Hematopoietic multipotent progenitor cell treated with erythropoietin and hydrocortisone succinate and interleukin-3 and kit ligand, for 4 days (in vitro differentiated cells): ENCODE measurements at places on chromosomes 16 and 17.

- peak; percentile 83 for DNase-seq
Observed at GRCh38 chr17:55383771-55384642, 37.6 kb downstream of the MMD start.

GRCh38 chr16:87086156-87086555 lies 231.0 kb downstream of the C16orf95 start:
- DNase-seq: no peak

DNA sequence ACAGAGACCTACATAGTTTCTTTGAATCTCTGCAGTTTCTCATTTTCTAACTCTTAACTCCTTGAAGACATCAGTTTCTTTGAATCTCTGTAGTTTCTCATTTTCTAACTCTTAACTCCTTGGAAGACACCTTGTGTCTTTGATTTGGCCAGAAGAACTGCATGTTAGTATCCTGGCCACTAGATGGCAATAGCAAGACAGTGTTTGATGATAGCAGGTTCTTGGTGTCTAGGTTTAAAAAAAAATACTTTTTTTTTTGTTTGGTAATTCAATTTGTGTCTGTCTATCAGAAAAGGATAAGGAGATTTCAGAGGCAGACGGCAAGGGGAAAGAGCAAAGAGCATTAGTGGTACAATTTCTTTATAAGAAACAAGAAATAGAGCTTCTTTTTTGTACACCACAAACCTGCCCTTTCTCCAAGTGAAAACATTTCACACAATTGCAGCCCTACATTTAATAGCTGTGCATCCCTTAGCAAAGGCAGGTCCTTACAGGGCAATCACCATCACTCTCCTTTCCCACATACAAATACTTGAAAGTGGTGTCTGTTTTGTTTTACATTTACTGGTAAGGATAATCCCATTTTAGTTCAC lies 1324.9 kb upstream of the CDH8 start:
- DNase-seq: peak; percentile 70

- peak; percentile 75 for DNase-seq
Observed at GRCh38 chr17:80441133-80441578, 26.2 kb downstream of the ENDOV start.

DNA sequence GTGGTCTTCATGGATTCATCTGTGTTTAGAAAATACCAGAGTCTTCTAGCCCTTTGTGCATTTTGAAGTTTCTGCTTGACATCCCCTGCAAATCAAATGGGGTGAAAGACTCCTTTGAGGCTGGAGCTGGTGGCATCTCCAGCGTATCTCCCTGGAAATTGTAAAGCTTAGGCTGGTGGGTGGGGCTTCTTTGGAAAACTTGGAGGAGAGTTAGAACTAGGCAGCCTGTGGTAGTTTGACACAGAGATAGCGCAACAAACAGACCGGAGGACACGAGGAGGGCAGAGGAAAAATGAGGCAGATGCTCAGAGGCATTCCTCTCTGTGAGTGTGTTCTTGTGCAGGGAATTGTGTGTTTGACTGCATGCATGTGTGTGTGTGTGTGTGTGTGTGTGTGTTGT lies 116.3 kb downstream of the IRX5 start:
- no peak for DNase-seq

GRCh38 chr16:88005181-88005581 lies 53.9 kb downstream of the BANP start:
- peak; percentile 79 for DNase-seq

DNA sequence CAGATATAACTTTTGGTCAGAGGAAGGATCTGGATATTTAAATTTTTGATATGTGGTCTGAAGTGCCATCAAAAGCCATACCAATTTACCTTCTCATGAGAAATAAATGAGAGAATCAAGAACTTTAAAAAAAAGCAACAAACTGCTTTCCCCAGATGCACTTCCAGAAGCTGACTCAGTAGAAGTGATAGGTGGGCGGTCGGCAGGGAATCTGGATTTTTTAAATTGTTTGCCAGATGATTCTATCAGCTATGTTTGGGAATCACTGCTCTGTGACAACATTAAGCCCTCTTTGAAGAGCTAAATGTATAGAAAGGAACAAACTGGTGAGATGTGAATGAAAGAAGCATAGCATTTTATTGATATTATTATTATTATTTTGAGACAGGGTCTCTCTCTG lies 19.2 kb downstream of the CDH3 start:
- DNase-seq: no peak

GRCh38 chr16:79303206-79303605 lies 297.3 kb downstream of the MAF start:
- no peak for DNase-seq

- DNase-seq: no peak
Observed at GRCh38 chr16:7077636-7078035, 255.0 kb upstream of the RBFOX1 start.

DNA sequence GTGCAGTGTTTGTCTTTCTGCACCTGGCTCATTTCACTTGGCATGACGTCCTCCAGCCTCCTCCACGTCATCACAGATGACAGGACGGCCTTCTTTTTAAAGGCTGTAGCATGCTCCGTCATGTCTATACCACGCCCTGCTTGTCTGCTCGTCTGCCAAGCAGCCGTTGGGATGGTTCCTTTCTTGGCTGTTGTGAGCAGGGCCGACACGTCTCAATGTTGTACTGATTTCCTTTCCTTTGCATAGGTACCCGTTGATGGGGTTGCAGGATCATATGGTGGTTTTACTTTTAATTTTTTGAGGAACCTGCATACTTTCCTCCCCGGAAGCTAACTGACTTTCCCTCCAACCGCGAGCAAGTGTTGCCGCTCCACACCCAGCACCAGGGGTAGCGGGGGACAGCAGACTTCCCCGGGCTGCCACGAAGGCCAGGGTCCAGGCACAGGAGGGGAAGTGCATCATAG lies 212.2 kb upstream of the ZNF469 start:
- DNase-seq: peak; percentile 37

DNA sequence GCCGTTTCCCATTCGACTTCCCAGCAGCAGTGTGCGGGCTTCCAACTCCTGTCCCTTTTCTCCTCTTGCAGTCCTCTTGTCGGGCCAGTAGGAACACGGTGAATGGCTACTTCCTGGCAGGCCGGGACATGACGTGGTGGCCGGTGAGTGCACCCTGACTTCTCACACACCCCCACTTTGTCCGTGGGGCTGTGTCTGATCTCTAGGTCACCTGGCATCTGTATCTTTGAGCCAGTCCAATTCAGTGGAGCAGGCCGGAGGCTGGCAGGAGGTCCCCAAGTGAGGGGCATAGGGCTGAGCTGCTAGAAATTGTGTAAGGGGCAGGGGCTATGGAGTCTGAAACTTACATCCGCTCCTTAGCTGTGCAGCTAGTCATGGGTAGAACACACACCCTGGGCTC lies 6.6 kb downstream of the SLC5A10 start:
- DNase-seq: no peak

GRCh38 chr17:73802314-73802713 lies 158.1 kb upstream of the SDK2 start:
- DNase-seq: no peak

DNA sequence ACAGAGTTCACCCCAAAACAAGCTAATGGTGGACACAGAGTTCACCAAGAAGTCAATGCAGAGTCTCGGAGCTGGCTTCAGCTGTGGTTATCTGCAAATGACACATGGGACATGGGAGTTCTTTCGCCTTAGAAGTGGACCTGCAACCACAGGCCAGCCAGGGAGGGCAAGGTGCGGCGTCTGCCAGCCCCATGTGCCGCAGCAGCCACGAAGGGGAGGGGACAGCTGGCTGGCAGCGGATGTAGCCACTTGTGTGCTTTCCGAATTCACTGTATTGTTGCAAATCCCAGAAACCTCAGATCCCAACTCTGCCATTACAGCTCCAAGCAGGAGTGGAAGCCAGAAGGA lies 24.8 kb downstream of the LMF1 start:
- DNase-seq: no peak

- peak; percentile 79 for DNase-seq
Observed at GRCh38 chr17:76246080-76247066, 6.1 kb upstream of the RNF157 start.

GRCh38 chr16:85600078-85600477 lies 13.0 kb upstream of the GSE1 start:
- DNase-seq: no peak

DNA sequence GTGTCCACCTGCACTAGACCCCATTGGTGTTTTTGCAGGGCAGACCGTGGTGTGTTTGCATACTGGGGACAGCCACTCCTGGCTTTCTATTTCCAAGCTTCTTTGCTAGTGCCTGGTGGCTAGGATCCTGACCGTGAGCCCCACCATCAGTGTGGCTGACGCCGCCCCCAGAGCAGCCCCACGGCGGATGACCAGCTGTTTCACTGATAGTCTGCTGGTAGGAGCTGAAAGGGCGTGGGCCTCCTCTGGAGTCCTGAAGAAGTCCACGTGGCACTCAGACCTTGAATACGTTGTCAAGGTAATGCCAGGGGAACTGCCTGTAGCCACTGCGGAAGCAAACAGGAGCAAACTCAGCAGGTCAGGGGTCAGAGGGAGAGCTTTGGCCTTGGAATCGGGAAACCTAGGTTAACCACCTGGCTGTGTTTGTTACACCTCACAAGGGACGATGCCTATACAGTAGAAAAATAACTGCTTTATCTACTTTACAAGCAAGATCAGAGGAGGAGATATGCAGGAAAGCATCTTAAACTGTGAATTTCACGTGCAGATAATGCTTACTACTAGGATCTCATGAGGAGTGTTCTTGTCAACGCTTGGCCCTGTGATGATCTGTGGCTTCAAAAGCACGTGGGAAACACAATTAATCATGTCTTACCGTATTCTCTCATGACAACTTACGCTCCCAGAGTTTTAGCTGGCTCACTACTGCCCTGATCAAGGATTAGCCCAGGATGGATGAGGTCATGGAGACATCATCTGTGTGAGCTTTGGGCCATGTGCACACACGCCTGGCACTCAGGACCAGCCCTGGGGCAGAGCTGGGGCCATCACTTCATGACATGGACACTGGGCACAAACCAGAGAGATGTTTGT lies 30.3 kb downstream of the ALDH3A2 start:
- DNase-seq: peak; percentile 15

DNA sequence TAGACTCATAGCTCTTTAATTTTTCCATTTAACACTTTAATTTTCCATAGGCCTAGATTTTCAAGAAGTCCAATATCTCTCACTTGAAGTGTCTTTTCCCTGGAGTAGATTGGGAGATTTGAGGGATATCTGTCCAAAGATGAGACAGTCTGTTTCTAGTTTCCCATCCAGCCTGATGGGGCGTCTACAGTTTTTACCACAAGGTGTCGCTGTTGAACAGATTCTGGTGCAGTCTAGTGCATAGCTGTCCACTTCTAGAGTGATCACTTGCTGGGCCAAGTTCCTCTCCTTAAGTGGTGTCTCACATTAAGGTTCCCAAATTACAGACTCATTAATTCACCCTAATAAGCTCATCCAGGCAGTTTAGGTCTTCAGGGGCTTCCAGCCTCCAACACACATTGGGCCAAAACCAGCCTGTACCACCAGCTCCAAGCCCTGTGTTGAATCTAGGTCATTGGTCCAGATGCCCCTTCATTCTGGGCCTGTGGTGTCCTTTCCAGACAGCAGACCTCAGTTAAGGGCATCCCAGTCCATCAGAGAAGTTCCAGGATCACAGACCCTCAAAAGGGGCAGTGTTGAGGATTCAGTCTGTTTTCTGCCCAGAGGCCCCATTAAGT lies 9.4 kb downstream of the SNX20 start:
- peak; percentile 77 for DNase-seq

- DNase-seq: no peak
Observed at GRCh38 chr16:15976929-15977637, 27.7 kb downstream of the ABCC1 start.

DNA sequence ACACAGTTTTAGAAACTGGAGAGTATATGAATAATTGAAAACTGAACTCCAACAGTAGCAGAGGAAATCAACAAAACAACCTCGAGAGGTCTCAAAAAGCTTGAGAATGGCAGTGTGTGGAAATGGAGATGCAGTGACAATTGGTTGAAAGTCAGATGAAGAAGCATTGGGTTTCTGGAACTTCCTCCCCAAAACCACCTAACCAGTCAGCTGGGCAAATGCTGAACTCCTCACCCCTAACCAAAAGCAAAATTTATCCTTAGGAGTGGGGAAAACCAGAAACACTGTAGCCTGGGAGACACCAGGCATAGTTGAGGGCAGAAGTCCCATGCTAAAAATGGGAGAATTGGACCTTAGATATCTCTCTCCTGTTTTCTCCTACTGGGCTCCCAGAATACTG lies 109.9 kb downstream of the TANC2 start:
- peak; percentile 13 for DNase-seq

- DNase-seq: peak; percentile 61
Observed at GRCh38 chr17:31834448-31834847, 24.6 kb downstream of the COPRS start.

GRCh38 chr17:30199600-30199999 lies 35.9 kb downstream of the SLC6A4 start:
- DNase-seq: no peak

DNA sequence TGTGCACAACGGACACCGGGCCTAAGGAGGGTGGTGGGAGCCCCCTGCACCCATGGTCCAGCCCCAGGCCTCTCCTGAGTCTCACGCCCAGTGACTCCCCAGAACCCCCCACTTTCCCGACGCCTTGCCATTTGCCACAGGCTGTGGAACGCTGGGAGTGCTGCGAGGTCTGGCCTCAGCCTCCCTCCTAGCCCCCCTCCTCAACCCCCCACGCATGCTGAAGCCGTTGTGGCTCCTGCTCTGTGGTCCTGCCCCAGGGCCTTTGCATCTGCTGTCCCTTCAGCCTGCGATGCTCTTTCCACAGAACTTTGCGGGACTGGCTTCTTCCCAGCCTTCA lies 226.0 kb upstream of the GSE1 start:
- no peak for DNase-seq

DNA sequence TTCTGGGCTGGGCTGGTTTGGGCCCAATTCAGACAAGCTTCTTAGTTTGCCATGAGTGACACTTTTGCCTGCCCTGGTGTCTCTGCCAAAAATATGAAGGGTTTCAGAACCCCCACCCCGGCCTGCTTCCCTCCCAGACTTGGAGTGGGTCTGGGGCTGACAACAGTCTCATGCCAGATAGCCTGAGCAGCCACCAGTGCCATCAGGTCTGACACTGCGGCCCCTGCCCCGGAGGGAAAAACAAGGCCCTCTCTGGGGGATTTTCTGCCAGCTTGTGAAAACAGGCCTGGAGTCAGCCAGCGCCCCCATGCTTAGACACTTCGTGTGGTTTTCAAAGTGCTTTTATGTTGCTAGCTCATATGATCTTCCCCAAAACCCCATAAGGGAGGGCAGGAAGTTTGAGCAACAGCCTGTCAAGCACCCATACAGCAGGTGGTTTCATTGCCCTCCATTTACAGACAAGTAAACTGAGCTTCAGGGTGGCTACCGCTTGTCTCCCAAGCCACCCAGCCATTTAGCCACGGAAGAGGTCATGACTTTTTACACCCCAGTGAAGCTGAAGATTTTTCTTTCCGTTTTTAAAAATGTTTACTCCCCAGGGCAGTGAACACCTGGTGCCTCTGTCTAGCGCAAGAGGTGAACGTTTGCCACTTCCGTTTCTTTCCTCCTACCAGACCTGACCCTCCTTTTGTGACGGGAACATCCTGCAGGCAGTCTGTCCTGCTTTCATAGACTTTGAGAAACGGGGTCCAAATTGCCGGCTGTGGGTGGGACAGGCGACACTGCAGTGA lies 300.6 kb downstream of the SEC14L1 start:
- DNase-seq: peak; percentile 82

GRCh38 chr16:77637940-77638339 lies 84.4 kb upstream of the NUDT7 start:
- DNase-seq: no peak
